ENCODE measurements at places on chromosomes 6 and 20.

DNA sequence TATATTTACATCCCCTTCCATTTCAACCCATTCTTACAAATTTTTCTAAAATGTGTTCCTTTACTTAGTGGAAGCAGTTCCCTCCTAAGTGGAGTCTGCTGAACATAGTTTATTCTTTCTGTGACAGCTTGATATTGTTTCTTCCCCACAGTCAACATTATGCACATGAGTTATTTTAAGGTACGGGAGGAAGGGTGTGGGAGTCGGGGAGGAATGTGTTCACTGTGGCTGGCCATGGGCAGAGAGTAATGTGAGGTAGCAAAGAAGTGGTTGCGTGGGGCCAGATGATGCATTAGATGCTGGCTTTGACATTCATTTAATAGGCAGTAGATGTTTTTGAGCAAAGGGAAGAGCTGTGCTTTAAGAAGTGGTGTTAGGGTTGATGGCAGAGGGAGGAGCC is 98.5 kb downstream of the ARMC2 start:
- peaks cover 68% of the 10 kb centered on the region for H3K4me1 ChIP-seq
- H3K4me3 ChIP-seq, result peak overlapping the region; percentile 26
- H3K27ac ChIP-seq, result peak overlapping the region; percentile 83

GRCh38 chr20:43942667-43943285 is 28.1 kb downstream of the TOX2 start:
- peak overlapping the region; percentile 14 for H3K4me3 ChIP-seq
- DNase-seq, result no peak
- H3K36me3 ChIP-seq, result no peaks in the 10 kb centered on the region
- no peaks in the 10 kb centered on the region for H3K4me1 ChIP-seq

DNA sequence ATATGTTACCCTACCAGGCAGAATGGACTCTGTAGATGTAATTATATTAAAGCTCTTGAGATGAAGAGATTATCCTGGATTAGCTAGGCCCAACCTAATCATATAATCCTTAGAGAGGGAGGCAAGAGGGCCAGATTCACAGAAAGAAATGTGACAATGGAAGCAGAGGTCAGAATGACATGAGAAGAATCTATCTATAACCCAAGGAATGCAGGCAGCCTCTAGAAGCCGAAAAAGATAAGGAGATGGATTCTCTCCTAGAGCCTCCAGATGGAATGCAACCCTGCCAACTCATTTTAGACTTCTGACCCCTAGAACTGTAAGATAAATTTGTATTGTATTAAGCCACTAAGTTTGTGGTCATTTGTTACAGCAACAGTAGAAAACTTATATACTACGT is 12.3 kb downstream of the PXT1 start:
- H3K4me3 ChIP-seq, result no peak overlapping the region
- H3K27me3 ChIP-seq, result no peaks in the 10 kb centered on the region
- no peaks in the 10 kb centered on the region for H3K4me1 ChIP-seq

DNA sequence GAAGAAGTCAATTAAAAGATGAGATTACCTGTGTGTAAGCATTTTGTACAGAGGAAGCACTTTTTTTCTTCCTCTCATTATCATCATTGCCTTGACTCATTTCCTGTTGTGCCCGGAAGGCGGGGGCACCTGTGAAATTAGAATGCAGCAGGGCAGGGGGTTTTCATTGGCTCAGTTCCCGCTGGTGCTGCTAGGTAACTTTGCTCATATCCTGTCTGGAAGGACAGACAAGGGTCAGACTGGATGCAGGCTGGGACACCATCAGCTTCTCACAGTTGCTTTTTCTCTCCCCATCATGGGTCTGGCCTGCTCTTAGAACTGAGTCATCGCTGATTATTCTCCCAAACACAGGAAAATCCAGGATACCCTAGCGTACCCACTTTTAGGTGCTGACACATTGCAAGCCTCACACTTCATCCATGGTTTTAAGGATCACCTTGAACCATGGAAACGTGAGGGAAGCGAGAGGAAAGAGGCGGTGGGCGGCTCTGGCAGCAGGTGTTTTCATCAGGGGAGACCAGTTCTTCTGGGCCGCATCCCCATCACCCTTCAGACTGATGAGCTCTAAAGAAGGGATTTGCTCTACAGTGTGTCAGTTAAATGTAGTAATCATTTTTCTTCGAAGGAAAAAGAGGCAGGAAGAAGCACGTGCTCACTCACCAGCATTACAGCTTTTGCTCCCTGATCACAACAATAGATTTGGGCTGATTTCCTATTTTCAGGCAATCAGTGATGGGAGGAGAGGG is 195.7 kb upstream of the SASH1 start:
- no peaks in the 10 kb centered on the region for H3K36me3 ChIP-seq
- no peak for DNase-seq
- H3K4me3 ChIP-seq, result no peak overlapping the region
- H3K27me3 ChIP-seq, result no peaks in the 10 kb centered on the region
- peaks cover 15% of the 10 kb centered on the region for H3K4me1 ChIP-seq

DNA sequence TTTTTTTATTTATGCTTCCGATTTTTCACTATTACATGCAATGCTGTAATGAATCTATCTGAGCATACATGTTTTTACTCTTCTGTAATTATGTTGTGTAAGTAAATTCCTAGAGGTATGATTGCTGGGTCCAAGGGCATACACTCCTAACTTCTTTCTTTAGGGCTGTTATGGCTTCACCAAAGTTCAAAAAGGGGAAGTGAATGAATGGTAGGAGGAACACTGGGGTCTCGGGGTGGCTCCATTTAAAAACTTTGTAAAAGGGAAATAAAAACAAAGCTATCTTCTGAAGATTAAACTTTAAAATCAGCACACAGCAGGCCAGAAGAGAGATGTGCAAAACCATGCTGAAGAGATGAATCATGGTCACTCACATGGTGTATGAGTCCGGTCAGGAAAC is 289.1 kb upstream of the SUPT3H start:
- H3K27me3 ChIP-seq, result peaks cover 54% of the 10 kb centered on the region
- H3K4me1 ChIP-seq, result peaks cover 19% of the 10 kb centered on the region
- no peak overlapping the region for H3K4me3 ChIP-seq

DNA sequence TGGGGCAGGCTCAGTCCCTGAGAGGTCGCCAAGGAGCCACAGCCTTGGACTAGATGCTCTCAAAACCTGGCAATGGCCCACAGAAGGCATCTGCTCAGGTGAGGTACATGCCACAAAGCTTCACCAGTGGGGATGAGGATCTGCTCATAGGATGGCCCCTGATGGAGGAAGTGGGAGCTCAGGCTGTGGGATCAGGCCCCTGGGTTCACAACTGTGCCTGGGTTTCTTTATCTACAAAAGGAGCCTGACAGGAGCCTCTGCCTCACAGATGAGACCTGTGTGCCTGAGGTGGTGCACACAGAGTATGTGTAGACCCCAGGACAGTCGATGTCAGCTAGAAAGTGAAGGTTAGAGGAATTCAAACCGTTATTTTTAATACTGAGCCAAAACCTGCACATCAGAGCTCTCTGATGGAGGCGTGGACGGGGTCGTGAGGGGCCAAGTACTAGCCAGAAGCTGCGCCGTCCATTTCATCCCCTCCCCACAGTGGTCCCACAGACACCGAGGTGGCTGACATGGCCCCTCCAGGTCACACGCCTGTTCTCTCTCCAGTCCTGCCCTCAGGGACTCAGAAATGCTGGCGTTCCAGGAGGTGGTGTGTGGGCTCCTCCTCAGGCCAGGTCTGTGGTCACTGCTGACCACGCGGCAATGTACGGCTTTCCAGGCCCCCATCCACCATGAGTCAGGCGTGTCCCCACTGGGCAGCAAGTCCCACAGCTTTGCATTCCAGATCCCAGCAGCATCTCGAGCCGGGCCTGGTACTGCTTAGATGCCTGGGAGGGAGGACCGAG is 33.3 kb downstream of the NTSR1 start:
- no peak for DNase-seq
- H3K4me3 ChIP-seq, result no peak overlapping the region
- H3K36me3 ChIP-seq, result no peaks in the 10 kb centered on the region
- H3K27ac ChIP-seq, result no peak overlapping the region

DNA sequence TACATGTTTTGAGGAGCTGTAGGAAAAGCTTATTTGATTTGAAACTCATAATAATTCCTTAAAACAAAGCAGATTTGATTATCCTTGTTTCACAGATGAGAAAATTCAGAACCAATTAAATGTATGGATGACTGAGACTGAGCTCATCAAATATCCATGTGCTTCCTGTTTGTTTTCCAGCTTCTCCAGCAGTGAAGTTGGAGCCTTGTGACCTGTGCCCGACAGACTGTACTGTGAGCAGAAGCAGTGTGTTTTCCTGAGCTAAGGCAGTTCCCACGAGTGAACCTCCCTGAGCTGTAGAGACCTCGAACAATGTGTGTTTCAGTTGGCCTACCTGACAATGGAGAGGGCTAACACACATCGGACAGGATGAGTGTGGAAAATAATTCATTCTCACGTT is 599.5 kb upstream of the NRSN1 start:
- H3K4me3 ChIP-seq, result no peak overlapping the region
- no peak overlapping the region for H3K27ac ChIP-seq
- peaks cover 3% of the 10 kb centered on the region for H3K36me3 ChIP-seq

GRCh38 chr6:31079656-31080261 is 32.6 kb downstream of the C6orf15 start:
- H3K36me3 ChIP-seq, result no peaks in the 10 kb centered on the region
- H3K4me1 ChIP-seq, result peaks cover 13% of the 10 kb centered on the region
- peaks cover 4% of the 10 kb centered on the region for H3K27me3 ChIP-seq

DNA sequence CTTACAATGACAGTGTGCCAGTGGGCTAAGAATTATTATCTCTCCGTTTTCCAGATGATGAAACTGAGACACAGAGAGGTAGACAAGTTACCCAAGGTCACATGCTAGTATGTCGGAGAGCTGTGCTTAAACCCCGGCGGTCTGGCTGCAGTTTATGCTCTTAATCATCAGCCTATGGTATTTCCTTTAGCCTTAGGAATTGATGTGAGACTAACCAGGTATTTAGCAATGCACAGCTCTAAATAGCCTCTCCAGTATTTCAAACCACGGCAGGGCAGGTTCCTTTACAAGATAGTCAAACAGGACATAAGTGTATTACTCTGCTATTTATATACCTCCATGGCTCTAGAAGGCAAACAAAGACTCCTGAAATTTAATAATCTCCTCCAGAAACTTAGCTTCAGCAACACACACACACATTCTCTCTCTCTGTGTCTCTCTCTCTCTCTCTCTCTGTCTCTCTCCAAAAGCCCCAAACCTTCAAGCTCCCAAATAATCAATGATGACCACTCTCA is 142.0 kb upstream of the ZNF217 start:
- peaks cover 57% of the 10 kb centered on the region for H3K4me1 ChIP-seq
- no peaks in the 10 kb centered on the region for H3K36me3 ChIP-seq
- no peak for DNase-seq
- peak overlapping the region; percentile 79 for H3K4me3 ChIP-seq
- peak overlapping the region; percentile 94 for H3K27ac ChIP-seq
- H3K27me3 ChIP-seq, result no peaks in the 10 kb centered on the region

DNA sequence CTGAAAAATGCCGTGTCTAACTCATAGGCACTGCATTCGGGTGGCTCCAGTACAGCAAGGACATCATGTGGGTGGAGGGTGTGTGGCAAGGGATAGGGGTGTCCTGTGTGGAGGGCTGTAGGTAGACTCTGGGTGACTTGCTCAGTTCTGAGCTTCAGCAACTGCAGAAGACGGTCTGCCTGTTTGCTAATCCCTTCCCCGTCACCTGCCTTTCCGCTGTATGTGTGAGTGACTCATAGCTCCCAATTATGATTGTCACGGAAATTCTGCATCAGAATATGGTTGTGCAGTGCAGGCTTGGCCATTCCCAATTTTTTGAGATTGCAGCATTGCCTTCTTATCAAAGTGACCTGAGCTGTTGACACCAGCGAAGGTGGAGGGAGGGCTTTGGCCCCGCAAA is 174.3 kb downstream of the CDH4 start:
- peaks cover 28% of the 10 kb centered on the region for H3K27me3 ChIP-seq
- no peak for DNase-seq
- no peak overlapping the region for H3K4me3 ChIP-seq
- peaks cover 11% of the 10 kb centered on the region for H3K4me1 ChIP-seq
- H3K36me3 ChIP-seq, result no peaks in the 10 kb centered on the region

DNA sequence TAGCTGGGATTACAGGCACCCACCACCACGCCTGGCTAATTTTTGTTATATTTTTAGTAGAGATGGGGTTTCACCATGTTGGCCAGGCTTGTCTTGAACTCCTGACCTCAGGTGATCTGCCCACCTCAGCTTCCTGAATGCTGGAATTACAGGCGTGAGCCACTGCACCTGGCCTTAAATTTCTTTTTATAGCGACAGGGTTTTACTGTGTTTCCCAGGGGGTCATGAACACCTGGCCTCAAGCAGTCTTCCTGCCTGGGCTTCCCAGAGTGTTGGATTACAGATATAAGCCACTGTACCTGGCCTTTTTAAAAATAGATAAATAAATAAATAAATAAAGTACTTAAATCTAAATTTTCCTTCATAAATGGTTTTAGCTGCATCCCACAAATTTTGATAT is 57.5 kb downstream of the LIN28B start:
- no peaks in the 10 kb centered on the region for H3K27me3 ChIP-seq
- no peaks in the 10 kb centered on the region for H3K4me1 ChIP-seq
- H3K4me3 ChIP-seq, result no peak overlapping the region
- H3K36me3 ChIP-seq, result peaks cover 9% of the 10 kb centered on the region
- DNase-seq, result no peak
- no peak overlapping the region for H3K27ac ChIP-seq

DNA sequence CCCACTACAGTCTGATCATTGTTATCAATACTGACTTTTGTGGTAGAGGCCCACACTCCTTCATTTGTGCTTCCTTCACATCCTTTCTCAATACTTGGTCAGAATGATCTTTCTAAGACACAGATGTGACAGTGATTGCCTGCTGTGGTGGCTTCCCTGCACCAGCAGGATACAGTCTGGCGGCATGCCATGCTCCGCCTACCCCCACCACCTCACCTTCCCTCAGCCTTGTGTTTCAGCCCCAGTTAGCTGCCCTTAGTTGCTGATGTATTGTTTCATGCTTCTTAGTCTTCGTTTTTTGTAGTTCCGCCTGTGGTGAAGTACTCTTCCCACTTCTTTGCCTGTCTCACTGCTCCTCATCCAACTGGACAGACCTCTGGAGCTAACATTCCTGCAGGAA is 10.9 kb downstream of the LRRC1 start:
- no peaks in the 10 kb centered on the region for H3K27me3 ChIP-seq
- H3K36me3 ChIP-seq, result no peaks in the 10 kb centered on the region
- H3K4me1 ChIP-seq, result peaks cover 38% of the 10 kb centered on the region

- no peaks in the 10 kb centered on the region for H3K36me3 ChIP-seq
- H3K27ac ChIP-seq, result no peak overlapping the region
- no peak for DNase-seq
- H3K4me1 ChIP-seq, result no peaks in the 10 kb centered on the region
Observed at GRCh38 chr6:3786141-3786540, 34.6 kb upstream of the PXDC1 start.

DNA sequence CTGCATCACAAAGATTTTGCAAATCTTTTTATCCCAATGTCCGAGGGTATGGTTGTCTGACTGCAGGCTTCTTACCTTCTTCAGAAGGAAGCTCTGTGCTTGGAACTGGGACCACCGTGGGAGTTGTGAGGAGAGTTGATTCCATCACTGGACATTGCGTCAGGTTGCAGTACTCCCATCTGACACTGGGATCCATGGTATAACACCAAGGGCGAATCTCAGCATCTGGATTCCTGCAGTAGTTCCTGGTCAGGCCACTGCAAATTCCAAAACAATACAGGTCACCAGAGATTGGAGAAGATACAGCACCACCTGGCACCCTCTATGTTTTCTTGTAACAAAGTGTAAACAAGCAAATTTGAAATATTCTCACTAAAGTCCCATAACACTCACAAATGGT is 77.7 kb downstream of the LPA start:
- DNase-seq, result no peak
- H3K27me3 ChIP-seq, result no peaks in the 10 kb centered on the region
- H3K27ac ChIP-seq, result no peak overlapping the region
- no peaks in the 10 kb centered on the region for H3K36me3 ChIP-seq
- H3K4me1 ChIP-seq, result no peaks in the 10 kb centered on the region

All from type B pancreatic cell (in vitro differentiated cells).